Colonic mucosa (tissue), 4 donors: ENCODE measurements at places on chromosomes 7 and 10. TPM values are rescaled to one million over a fixed set of nuclear protein-coding genes. Genes with fewer than 3 reads are reported as not detected.

Gene TMEM176A
- 130 TPM for total RNA-seq

DNA sequence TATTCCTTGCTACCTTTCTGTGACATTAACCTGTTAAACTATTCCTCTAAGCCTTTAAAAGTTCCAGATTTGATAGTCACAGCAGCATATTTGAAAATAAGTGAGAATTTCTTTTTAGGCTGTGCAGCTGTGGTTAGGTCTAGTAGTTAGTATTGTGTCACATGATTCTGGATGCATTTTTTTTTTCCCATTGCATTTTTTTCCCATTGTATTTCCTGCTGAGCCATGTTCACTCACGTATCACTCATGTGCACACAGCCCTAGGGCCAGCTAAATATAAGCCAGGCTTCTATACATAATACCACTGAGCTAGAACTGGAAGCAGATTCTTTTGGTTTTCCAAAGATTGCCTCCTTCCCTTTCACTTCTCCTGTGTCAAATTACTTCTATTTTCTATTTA is 37.4 kb downstream of the DNAJC9 start:
- no peak for DNase-seq

DNA sequence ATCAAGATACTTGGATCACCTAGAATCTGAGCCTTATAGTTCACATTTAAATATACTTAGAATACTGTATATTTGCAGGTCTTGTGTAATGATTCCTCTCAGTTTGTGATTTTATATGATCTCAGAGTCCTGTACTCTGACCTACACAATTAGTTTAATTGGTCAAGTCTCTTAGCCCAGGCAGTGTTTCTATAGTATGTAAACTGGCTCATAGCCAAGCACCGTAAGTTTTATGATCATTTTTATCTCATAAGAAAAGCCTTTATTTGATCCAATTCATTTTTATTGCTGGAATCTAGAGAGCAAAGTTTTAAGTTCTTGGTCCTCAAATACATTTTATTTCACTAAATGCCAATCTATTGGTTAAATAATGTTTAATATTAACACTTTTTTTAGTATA is 242.2 kb downstream of the MALRD1 start:
- peak; percentile 38 for DNase-seq

DNA sequence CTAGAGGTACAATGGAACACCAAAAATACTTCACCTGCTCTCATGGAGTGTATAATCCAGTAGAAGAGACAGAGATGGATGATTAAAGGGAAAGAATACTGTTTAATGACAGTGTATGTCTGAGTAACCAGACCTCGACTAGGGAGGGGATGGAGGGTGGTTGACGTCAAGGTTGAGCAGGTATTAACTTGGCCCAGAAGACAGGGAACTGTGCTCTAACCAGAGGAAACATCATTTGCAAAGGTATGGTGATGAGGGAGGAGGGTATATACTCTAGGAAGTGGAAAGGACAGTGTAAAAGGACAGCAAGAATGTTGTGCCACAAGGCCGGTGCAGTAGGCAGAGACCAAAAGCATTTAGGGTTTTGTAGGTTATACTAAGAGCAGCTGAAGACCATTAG is 2.9 kb downstream of the MIOS start:
- no peak for DNase-seq
